ENCODE measurements at places on chromosomes 6 and 20. TPM values are rescaled to one million over a fixed set of nuclear protein-coding genes. Genes with fewer than 3 reads are reported as not detected.

GRCh38 chr6:129644567-129645015, 65.4 kb downstream of the ARHGAP18 start:
- ATAC-seq, result no peak

- ATAC-seq, result no peak
These were observed 178.4 kb upstream of the SUPT3H start for GRCh38 chr6:45555981-45556771.

GRCh38 chr20:45103072-45103471, 2.1 kb upstream of the KCNS1 start:
- ATAC-seq, result no peak

TMC2 gene
- not detected for total RNA-seq

DNA sequence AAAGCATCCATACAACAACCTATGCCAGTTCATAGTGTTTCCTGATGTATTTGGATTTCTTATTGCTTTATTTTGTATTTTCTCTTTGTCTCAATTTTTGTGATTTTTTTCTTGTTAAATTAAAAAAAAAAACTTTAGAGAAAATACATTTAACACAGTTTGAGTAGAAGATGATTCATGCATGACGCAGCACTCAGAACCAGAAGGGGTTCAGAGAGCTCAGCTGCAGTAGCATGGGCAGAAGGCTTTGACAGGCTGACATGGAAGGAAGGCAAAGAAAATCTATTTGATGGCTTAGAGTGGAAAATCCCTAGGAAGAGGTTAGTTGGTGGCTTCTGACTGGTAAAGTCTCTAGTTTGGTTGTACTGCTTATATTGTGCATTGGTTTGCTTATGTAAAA, 207.2 kb upstream of the STXBP5 start:
- no peak for ATAC-seq

GRCh38 chr20:7437311-7437710, 502.9 kb downstream of the HAO1 start:
- no peak for ATAC-seq

SLC13A3 gene
- total RNA-seq, result 0.92 TPM

DNA sequence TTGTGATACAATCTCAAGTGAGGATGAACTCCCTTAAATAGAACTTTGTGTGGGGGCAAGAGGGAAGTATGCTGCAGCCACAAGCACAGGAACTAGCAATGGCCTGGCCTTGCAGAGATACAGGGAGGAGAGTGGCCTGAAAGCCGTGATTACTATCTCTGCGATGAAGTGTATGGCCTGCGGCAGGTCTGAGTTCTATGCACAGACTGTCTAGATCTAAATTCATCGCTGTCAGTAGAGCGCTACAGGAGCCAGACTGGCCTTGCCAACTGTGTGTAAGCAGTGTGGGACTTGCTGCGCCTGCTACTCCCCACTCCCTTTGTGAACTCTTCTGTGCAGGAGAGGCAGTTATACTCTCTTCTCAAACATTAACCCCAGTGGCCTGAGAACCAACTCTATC, 997.0 kb downstream of the GRIK2 start:
- ATAC-seq, result no peak

- no peak for ATAC-seq
These were observed 391.6 kb downstream of the PLCB1 start for GRCh38 chr20:8523684-8524083.

- no peak for ATAC-seq
These were observed 347.6 kb downstream of the TPBG start for GRCh38 chr6:82711105-82711827.

ARG1 gene
- total RNA-seq, result not detected

- ATAC-seq, result no peak
These were observed 96.9 kb downstream of the SOX4 start for GRCh38 chr6:21690489-21690888.

DNA sequence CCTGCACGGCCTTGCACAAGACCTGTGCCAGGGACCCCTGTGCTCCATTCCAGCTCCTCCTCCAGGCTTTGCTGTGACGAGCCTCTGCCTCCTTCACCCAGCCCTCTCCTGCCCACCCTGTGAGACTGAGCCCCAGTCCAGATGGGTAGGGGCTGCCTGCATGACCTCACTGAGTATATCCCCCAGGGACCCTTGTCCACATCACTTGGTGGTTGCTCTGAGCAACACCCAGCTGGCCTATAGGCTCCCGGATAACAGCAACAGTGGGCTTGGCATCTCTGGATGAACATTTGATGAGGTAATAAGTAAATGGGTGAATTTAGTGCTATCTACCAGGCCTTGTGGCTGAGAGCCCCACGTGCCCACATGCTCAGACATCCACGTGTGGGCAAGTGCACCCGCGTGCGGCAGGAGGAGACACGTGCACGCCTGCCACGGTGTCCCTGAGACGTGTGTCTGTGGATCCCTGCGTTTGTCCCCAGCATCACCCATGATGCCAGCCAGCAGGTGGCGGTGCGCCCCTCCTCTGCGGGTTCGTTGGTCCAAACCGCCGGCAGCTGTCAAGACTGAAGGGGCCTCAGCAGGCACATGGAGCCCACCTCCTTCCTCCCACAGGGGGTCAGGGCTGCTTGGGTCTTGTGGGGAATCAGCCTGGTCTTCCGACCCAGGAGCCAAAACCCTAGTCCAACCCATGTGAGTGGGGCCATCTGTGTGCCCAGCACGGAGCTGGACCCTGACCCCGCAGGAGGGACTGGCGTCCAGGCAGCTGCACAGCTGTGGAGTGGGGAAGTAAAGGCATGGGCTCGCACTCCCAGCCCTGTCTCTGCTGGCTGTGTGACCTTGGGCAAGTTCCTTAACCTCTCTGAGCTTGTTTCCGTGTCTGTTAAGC, 45.9 kb downstream of the FGD2 start:
- ATAC-seq, result peak; percentile 53

GRCh38 chr6:140043357-140043756, 668.9 kb upstream of the CITED2 start:
- ATAC-seq, result peak; percentile 100

METTL24 gene
- not detected for total RNA-seq

SIGLEC1 gene
- 0.80 TPM for total RNA-seq

DNA sequence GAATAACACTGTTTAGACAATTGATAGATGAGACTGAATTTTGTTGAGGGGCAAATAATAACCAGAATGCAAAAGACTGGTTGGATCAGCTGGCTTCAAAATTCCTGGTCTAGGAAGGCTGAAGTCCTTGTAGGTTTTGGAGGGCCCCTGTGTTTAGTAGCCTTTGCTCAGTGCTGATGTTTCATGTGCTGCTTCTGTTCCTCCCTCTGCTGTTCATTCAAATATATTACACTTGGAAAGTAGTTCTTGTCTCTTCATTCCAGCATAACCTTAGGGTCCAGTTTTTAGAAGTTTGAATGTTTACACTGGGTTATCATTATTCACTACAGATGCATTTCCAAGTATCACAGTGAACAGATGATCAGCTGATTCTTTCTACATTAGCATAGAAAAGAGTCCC, 72.5 kb downstream of the FLRT3 start:
- no peak for ATAC-seq

- ATAC-seq, result no peak
These were observed 897.4 kb upstream of the CITED2 start for GRCh38 chr6:140271759-140272377.

GRCh38 chr6:133893946-133894345, 5.0 kb downstream of the TCF21 start:
- no peak for ATAC-seq

NMBR gene
- not detected for total RNA-seq

GRCh38 chr6:150664091-150664490, 64.4 kb downstream of the PLEKHG1 start:
- ATAC-seq, result no peak

DNA sequence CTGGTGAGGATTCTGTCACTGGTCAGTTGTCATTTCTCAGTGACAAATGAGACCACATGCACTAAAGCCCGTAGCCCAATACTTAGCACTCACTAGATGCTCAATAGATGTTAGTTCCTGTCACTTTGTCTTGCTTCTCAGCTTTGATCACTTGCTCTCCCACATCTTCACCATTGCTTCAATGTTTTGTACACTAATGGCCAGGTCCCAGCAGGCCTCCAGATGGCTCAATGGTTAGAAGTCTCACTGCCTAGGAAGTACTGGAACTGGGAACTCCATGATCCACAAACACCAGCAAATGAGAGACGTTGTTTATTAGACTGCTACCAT, 502.8 kb upstream of the JARID2 start:
- no peak for ATAC-seq

GRCh38 chr6:130760006-130760405, 67.2 kb upstream of the SMLR1 start:
- ATAC-seq, result no peak

GRCh38 chr20:19555726-19556125, 202.3 kb upstream of the RIN2 start:
- no peak for ATAC-seq

CALHM4 gene
- total RNA-seq, result not detected

- no peak for ATAC-seq
These were observed 88.5 kb upstream of the FAM8A1 start for GRCh38 chr6:17511580-17511979.

HEY2 gene
- total RNA-seq, result 1.6 TPM

GRCh38 chr6:7051780-7052442, 55.9 kb upstream of the RREB1 start:
- ATAC-seq, result peak; percentile 71

- ATAC-seq, result no peak
These were observed 28.7 kb downstream of the RNF144B start for GRCh38 chr6:18415671-18416340.

DNA sequence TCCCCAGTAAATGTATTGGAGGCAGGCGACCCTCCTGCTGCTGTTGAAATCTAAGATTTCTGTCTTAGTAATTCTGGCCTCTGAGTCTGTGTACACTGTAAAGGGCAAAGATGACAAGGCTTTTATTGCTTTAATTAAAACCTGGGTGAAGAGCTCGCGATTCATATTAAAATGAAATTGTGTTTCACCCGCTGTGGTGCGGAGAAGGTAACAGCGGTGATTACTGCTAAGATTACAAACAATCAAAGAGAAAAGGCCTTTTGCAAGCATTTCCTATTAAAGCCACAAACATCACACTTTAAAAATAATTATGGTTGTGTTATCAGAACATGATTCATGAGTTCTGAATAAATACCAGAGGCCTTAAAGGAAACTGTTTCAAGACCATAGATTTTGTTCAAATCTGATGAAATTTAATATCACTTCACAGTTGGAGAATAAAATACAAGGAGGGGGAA, 69.3 kb downstream of the TOX2 start:
- no peak for ATAC-seq

DNA sequence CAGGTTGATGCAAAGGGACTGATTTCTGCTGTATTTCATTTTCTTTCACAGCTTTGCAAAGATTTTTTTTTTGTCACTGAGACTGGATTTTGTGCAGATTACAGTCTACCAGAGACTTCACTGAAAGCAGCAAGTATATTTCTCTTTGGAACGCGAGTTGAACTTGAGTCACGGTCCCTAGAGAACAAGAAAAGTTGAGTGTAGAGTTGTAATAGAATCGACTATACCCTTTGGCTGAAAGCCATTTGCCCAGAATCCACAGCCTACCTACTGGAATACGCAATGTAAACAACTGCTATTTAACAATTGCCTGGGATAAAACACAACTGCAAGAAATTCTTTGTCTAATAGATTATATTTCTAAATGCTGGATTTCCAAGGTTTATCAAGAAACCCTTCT, 520.6 kb downstream of the HDGFL1 start:
- no peak for ATAC-seq

DNA sequence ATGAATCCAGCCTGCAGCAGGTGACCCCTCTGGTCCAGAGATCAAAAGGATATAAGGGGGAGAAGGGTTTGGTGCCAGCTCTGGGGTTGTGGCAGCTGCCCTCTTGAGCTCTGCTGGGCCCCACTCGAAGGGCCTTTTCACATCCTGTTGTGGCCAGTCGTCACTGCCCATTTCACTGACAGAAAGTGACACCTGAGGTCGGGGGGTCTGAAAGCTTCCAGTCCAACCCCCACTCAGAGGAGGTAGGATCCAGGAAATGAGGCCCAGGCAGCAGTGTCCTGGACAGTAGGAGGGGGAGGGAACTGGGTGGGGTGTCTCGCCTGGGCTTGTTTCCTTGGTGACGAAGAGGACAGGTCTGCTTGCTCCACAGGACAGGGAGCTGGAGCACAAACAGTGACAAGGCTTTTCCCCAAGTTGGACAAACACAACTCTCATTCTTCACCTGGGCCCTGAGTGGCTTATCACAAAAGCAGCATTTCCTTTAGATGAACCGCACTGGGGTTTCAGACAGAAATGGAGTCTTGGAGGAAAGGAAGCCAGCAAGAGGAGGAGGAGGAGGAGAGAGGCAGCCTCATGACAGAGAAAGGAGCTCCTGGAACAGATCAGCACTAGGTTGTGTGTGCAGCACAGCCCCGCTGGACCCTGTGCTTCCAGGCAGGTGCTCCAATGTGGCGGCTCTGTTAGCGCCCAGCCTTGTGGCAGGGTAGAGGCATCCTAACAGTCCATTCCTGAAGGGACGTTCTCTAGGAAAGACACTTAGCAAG, 11.0 kb downstream of the FRS3 start:
- no peak for ATAC-seq

KCNB1 gene
- total RNA-seq, result 0.52 TPM

GRCh38 chr6:37988127-37988526, 168.6 kb downstream of the ZFAND3 start:
- ATAC-seq, result no peak

PABPC1L gene
- total RNA-seq, result 10.0 TPM

DNA sequence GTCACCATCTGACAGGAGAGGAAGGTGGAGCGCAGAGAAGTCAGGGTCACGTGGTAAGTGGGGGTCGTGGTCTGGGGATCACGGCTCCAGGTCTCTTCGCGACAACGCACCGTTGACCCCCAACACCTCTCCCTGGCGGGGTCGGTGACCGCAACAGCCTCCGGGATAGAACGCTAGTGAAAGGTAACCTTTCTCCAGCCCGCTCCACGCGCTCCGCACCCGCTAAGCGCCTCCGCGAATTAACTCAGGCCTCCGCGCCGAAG, 600 bp upstream of the SYNJ2 start:
- ATAC-seq, result peak; percentile 9

CRIP3 gene
- total RNA-seq, result 0.28 TPM

- ATAC-seq, result peak; percentile 79
These were observed 5.5 kb upstream of the NTSR1 start for GRCh38 chr20:62702895-62703852.

PRL gene
- not detected for total RNA-seq

DNA sequence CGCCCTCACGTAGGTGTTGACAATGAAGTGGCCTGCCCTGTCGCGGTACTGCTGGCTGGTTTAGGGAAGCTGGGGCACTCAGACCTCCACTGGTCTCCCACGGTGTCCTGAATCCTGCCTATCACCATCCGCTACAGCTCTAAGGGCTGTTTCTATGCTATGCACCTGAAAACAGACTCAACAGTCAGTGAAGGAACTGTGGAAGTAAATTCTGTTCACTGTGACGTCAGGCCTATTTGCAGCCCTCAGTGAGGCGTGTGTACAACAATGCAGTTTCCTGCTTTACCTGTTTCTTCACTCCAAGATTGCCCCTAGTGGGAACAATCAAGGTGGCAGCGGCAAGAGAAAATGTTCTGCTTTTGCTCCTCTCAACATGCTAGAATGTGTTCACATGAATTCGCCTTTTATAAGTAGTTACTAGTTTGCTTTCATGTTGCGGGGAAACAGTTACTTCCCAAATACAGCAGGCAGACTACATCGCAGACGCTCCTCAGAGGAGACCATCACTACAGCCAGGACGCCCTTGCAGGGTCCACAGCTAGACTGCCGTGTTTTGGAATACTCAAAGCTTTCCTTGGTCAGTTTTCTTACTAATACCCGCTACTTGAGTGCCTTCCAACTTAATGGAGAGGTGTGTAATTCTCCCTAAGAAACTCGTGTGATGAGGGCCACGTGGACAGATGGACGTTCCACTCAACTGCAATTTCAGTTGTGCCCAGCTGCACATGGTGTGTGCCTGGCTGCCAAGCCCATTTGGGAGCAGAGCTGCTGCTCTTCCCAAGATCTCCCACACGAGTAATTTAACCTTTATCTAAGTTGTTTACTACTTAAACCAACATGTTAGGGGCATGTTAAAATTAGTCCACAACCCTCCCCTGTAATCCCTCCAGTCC, 25.4 kb downstream of the DIDO1 start:
- ATAC-seq, result peak; percentile 83
